ENCODE measurements at places on chromosomes 4 and X.

GRCh38 chr4:65023883-65024670, 614.8 kb upstream of the TECRL start:
- no peak for DNase-seq

DNA sequence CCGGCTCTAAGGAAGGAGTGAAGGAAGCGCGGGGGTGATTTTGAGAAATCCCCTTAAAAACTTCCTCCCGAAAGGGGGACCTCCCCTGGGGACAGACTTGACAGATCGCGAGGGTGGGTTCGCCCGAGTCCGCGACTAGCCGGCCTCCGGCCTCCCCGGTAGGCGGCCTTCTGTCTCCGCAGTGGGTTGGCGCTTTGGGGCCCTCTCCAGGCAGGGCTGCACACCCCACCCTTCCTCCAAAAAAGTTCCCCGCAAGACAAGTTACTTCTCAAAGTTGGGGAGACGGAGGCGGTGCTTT, 24.8 kb downstream of the HOPX start:
- peak; percentile 53 for DNase-seq

GRCh38 chr4:75741027-75741426, 16.6 kb downstream of the USO1 start:
- DNase-seq = no peak

GRCh38 chrX:16112428-16112827, 10.9 kb upstream of the GRPR start:
- DNase-seq = no peak

DNA sequence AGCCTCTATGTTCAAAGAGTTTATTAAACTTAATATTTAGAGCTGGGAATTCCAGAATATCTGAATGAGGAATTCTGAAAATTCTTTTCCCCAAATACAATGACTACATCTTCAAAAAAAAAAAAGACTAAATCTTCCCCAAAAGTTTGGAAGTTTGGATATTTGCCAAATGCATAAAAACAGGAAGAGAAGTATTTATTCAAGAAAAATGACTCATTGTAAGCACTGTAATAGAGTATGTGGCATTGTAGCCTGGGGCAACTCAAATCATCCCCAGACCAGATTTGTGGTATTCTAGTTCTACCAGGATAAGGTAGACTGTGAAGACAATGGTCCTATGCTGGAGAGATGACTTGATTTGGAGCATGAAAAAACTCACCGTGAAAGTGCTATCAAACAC, 78.5 kb upstream of the PDHA2 start:
- no peak for DNase-seq

DNA sequence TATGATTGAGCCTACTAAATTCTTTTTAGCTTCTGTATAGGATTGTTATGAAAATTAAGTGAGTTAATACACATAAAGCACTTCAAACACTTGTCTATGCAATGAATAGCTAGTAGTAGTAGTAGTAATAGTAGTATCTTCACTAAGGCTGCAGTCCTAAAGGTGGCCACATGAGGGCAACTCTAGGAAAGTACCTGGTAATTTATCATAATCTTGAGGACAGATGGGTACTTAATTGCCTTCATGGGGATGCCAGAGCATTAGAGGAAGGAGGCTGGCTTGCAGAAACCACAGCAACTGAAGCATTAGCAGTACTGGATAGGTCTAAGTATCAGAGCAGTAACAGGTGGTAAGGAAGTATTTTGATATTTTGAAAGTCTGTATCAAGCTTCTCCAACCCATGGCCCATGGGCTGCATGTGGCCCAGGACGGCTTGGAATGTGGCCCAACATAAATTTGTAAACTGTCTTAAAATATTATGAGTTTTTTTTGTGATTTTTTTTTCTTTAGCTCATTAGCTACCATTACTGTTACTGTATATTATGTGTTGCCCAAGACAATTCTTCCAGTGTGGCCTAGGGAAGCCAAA, 17.3 kb downstream of the NIPAL1 start:
- peak; percentile 49 for DNase-seq

GRCh38 chr4:157170321-157170720, 50.2 kb upstream of the GRIA2 start:
- DNase-seq = no peak

DNA sequence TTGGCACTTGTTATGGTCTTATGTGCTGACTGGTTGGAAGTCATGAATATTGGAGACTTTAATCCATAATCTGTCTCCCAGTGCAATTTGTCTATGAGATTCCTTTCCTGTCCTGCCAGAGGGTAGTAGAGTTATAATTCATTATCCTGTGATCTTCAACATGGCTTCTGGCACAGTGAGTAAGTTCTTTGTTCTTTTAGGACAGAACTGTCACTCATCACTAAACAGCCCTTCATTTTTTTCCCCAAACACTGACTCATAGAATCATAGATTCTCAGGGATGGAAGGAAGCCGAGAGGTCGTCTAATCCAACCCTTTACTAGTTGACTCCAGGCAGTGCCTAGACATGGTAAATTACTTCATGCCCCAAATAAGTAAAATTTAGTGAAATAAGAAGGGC, 78.4 kb downstream of the LUZP4 start:
- no peak for DNase-seq

DNA sequence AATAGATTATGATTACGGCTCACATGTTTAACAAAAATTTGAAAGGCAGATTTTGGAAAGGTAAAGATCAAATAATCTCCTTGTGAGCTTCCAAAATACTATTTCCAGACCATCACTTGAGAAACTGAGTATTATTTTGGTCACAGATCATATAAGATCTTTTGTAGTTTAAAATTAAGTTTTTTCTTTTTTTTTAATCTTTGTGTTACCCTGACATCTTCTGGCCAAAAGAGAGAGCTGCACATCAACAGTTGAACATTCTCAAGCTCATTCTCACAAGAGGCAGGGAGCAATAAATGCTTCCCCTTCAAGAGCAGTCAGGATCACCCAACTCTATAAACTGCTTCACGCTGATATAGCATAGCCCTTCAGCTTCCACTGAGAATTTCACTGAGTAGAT, 15.9 kb downstream of the TMEM192 start:
- no peak for DNase-seq

DNA sequence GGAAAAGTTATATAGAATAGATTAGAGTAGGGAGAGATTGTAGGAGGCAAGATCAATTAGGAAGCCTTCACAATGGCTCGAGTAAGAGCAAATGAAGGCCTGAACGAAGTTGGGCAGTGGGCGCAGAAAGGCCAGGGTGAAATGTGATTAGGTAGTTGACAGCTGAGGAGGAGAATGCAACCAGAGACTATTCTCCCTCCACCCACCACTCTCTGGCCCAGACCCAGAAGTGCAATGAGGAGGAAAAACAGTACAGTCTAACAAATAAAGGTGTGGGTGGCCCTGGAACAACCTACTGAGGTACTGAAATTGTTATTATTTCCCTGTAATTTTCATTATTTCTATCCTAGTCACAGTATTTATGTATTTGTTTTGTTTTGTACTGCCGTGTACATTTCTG, 176.7 kb downstream of the SLC39A8 start:
- DNase-seq = no peak

DNA sequence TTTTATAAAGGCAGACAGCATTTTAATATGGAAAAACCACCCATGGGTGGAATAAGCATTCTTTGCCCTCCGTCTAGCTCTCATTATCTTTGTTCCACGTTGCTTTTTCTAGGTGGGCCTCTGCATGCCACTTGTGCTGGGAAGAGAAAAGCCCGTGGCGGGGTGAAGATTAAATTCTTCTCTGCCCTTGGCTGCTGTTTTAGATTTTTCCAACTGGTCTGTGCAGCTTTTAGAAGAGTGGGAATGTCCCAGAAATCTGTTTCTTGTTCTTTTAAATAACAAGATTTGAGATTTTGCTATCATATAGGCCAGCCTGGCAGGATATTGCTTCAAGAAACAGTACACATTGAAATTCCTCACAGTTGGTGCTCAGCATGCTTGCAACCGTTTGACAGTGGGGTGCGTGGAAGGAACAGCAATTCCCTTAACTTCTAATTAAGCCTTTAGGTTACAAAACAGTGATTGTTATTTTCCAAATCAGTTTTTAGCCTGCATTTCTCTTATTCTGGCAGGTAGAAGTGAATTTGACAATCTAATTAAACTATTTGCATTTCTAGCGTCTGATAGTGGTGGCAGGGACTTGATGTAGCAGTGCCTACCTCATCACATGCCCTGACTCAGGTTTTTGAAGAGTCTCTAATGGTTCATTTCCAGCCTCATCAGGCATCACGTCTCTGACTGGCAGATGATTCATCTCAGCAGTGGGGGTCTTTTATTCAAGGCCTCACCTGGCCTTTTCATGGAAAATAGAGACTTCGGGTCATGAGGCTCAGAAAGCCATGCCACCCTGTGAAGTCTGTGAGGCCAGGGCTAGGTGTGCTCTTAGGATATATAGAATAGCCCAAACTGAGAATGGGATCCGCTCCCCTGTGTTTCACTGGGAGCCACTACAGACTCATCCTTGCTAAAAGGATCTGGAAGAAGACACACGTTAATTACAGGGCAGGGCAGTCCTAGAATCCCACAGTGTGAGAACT, 50.8 kb downstream of the PPEF1 start:
- no peak for DNase-seq

GRCh38 chr4:36164900-36165630, 79.2 kb downstream of the ARAP2 start:
- no peak for DNase-seq

- DNase-seq = no peak
Observed at GRCh38 chr4:119207051-119207450, 5.5 kb upstream of the USP53 start.

DNA sequence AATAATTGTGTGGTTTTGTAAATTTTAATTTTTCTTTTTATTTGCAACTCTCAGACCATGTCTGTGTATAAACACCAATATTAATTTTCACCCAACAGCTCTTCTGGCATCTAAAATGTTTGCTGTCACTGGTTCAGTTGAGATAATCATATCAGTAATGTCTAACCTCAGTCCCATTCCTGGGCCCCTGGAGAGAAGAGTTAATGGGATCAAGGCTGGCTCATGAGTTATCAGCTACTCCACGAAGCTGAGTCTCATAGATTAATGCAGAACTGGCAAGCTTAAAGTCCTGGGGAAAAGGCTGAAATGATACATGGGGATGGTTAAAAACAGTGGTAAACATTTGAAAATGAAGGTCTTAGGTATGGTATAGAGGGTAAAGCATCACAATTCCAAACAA, 28.4 kb upstream of the TSPAN5 start:
- no peak for DNase-seq

DNA sequence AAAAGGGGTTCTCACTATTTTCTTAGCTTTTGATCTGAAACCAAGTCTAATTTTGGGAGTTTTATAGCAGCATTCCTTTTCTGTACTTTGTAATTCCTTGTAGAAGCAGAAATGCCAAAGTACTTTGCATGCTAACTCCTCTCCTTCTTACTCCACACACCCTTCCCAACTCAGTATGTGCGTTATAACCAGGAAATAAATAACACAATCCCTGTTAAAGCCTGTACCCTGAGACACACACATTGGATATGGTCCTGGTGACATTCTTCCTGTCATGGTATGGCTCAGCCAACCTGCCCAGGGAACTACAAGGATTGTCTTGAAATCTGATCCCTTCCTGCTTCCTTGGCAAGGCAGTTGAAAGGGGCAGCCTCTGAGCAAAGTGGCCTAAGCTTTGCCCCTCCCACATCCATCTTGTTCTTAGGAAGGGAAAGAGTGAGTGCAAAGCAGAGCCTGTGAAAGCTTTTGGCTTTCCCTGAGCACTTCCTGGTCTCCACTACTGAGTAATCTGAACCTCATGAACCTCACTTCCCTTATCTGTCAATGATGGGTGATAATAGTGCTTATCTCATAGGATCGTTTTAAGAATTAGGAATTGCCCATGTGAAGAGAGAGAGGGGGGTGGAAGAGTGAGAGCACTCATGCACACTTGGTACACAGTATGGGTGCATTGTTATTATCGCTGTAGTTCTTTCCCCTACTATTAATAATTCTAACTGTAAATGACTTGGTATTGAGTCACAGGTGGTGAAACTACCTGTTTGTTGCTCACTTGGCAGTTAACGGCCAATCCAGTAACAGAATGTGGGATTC, 109.3 kb downstream of the AFF2 start:
- DNase-seq = no peak

DNA sequence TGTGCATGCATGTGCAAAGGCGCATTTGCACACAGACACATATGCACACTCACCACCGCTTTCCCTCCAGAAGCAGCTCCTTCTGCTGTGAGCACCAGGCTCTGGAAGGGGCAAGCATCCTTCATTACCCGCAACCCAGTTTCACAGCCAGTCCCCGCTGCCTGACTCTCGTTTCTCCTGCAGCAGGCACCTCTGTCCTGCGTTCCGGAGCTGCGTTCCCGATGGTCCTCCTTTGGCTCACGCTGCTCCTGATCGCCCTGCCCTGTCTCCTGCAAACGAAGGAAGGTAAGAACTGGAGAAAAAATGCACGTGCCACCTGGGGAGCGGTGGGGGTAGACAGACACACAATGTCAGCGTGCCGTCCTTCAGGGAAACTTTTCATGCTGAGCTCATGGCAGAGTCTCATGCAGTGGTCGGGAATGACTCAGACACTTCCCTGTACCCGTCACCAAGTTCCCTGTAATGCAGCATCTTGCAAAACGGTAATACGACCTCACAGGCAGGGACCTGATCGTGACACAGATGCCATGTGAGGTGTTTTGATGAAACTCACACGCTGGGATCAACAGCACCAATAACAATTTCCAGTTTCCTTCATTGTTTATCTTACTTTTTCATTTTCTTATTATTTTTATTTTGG, 5.1 kb downstream of the IL3RA start:
- no peak for DNase-seq

- no peak for DNase-seq
Observed at GRCh38 chrX:48770296-48770695, 8.7 kb downstream of the GLOD5 start.

DNA sequence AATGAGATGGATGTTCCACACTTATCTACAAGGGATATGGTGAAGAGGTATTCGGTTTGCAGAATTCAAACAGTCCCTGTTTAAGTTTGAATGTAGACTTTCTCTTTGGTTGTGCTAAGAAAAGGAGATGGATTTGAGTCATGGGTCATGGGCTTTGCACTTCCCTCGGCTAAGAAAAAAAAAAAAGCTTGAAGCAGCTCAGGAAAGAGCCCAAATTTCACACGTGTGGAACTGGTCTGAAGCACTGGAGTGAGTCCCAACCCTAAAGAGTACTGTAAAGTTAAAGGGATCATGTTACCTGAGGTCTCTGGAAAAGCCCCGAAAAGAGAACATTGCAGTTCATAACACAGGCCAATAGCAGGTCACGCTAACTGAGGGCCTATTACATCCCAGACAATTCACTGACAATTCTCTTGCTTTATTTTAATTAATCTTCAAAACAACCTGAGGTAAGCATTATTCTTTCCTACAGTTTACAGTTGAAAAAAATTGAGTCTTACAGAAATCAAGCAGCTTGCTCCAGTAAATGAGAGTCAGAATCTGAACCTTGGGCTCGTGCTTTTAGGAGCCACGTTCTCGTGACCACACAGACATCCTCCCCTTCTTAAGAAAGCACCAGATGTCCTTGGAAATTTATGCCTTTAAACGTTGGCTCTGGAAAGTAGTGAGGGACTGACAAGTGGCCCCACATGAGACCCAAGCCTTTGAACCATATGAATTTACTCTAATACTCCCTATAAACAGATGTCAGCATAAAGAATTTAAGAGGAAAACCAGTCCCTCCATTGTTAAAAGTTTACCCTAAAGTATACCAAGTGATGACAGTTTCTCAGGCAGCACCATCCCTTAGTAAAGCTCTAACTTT, 89.3 kb downstream of the MAD2L1 start:
- no peak for DNase-seq

Measured in stimulated activated CD4-positive, alpha-beta T cell treated with anti-CD3 and anti-CD28 coated beads, Interleukin-4, amount 100 ng/mL, for 48 hours (primary cell).